Activated CD8-positive, alpha-beta T cell treated with anti-CD3 and anti-CD28 coated beads for 36 hours (primary cell): ENCODE measurements at places on chromosomes 11 and 22. TPM values are rescaled to one million over a fixed set of nuclear protein-coding genes. Genes with fewer than 3 reads are reported as not detected.

GRCh38 chr11:103234974-103235373 lies 125.7 kb downstream of the DYNC2H1 start:
- no peak for DNase-seq

DNA sequence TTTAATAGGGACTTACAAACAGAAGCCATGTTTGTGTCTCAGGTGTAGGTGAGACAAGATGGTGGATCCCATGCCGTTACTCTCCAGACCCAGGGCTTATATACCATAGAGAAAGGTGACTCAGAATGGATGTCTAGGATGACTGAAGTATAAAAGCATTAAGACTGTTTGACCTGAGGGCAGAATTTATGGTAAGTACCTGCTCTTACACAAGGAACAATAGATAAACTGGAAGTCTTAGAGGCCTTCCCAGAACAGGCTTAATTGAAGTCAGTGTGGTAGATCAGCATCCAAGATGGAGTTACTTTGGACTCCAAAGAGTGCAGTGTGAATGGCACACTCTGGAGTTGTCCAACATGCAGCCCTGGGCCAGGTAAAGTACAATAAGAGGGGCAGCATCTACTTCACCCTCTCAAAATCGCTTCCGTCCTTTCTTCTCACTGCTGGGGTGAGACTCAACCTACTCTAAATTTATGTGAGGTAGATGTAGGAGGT lies 387.0 kb upstream of the DDI1 start:
- DNase-seq = no peak

DNA sequence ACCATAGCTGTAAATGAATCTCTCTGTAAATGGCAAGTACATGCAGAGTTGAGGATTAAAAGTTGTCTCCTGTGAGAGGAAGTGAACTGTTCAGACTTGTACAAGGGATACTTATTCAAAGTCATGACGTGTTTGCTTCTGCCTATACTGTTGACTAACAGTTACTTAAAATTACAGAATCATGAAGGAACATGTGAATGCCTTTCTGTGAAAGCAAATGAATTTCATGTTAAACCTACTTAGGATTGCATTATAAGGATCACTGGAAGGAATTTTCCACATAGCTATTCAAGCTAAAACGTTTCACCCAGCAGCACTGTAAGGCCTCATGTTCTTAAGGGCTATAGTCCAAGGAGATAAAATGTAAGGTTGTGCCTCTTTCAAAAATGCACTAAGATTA lies 93.4 kb upstream of the BIRC3 start:
- DNase-seq = no peak

- DNase-seq = no peak
Measured at GRCh38 chr11:109267293-109268095, 154.5 kb upstream of the C11orf87 start.

DNA sequence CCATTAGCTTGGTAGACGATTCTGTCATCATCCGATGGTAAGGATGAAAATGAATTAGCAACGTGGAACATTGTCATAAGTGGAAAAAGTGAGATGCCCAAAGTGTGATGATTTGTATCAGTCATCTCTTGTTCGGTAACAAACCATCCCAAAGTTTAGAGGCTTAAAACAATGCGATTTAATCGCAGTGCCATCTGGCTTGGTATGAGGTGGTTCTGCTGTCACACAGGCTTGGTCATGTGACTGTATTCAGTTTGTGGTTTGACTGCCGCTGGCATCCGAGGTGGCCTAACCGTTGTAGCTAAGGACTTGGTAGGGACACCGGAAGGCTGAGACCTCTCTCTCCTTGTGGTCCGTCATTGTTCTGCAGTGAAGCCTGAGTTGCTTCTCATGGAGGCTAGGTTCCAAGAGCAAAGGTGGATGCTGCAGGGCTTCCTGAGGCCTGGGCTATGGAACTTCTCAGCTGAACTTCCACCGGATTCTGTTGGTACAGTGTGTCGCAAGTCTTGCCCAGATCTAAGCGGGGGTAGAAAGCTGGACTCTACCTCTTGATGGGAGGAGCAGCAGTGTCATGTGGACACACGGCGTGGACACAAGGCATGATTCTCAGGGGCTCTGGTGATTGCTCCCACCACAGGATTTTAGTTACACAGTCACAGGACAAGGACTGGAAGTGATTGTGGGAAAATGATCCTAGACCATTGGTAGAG lies 36.3 kb downstream of the BCR start:
- peak; percentile 78 for DNase-seq

GRCh38 chr11:128207861-128208321 lies 379.5 kb downstream of the ETS1 start:
- no peak for DNase-seq

GRCh38 chr11:129625930-129626329 lies 189.7 kb upstream of the TMEM45B start:
- DNase-seq = no peak

GRCh38 chr11:34344768-34345539 lies 12.9 kb downstream of the ABTB2 start:
- DNase-seq = no peak

- DNase-seq = no peak
Measured at GRCh38 chr22:17331690-17332089, 37.6 kb upstream of the CECR2 start.

DNA sequence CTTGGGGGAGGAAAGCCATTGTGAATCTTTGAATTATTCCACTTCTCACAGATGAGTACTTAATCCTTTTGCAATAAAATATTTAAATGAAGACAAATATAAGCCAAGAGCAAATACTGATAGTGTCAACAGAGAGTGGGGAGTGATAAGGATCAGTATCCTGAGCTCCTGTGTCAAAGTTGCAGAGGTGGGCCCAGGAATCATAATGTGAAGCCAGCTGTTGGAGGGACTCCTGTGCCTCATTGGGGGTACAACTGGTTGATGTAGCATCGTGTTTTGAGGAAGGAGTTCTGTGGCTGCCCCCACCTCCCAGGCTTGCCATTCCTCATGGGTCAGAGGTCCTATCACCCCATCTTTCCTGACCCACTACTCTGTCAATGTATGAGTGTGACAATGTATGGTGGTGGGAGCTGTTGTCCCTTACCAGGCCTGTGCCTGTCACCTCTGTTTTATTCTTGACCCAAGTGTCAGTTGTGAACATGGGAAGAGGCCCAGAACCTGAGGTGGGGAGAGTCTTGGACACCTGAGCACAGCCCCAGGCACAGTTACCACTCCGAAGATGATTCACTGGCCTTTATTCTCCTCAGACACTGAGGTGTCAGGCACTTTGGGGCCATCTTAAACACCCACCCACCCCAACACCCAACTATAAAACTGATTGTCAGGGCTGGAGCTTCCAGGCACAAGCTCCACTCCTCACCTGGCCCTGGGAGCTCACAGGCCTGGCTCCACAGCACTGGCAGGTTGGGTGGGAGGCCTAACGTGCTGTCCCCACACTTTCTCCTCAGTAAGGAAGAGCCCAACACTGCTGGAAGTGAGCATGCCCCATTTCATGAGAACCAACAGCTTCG lies 38.4 kb downstream of the KCNQ1OT1 start:
- no peak for DNase-seq

GRCh38 chr22:11307998-11308397 lies 4220.0 kb upstream of the OR11H1 start:
- no peak for DNase-seq

- DNase-seq = no peak
Measured at GRCh38 chr11:126409620-126409985, 54.1 kb downstream of the ST3GAL4 start.

DNA sequence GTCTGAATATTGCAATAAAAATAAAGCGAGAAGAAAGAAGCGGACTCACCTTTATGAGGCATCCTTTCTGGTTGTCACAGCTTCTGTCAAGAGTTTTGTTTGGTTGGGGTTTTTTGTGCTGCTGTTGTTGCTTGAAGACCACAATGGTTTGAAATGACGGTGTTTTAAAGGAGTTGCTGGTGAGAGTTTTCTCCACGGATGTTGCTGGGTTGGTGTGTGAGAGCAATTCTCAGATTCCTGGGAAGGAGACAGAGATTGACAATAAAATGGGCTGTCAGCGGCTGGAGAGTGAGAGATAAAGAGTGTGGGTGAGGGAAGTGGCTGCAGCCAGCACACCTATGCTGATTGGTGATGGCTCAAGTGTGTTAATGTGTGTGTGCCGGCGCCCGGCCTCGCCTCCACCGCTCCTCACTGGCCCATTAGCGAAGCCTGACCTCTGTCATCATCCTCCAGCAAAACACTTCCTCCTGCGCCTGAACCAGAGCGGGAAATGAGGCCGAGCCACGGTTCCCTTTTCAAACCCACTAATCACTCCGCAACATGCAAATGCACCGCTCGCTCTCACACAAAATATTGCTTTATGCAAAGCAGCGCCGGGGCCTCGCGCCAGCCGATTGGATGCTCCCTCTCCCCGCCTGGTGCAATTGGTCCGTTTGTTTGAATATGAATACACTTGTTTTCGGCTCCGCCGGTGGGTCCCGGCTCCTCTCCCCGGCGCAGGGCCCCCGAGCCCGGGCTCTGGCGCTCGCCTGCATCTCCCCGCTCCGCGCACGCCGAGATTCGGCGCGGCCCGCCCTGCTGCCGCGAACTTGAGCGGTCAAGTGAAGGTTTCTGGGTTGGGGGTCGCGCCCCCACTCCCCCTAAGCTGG lies at the start of gene PAX6:
Gene PAX6 (minus strand): TSS at position 544 of the 869 bp plus-strand sequence. CDS start 4,911 bp downstream, outside the sequence.
- DNase-seq = peak; percentile 71

The P4HA3 gene
- not detected for total RNA-seq

The RIMBP3C gene
- not detected for total RNA-seq

The IFTAP gene
- 3.6 TPM for total RNA-seq

The KREMEN1 gene
- 0.43 TPM for total RNA-seq

The SLC22A6 gene
- not detected for total RNA-seq

The TSKU gene
- total RNA-seq = 8.4 TPM
